Endothelial cell of coronary artery (primary cell): ENCODE measurements at places on chromosomes 3 and 15. TPM values are rescaled to one million over a fixed set of nuclear protein-coding genes. Genes with fewer than 3 reads are reported as not detected.

MESP1 gene
- total RNA-seq = 0.18 and 0.66 TPM in 2 replicates

SLC9A9 gene
- 0.56 and 1.8 TPM in 2 replicates for total RNA-seq

RBP2 gene
- total RNA-seq = not detected in 2 replicates

ILDR1 gene
- total RNA-seq = not detected in 2 replicates

TRAK1 gene
- 34.6 and 38.9 TPM in 2 replicates for total RNA-seq

FETUB gene
- not detected in 2 replicates for total RNA-seq

UROC1 gene
- not detected in 2 replicates for total RNA-seq

MTFMT gene
- total RNA-seq = 10.3 and 11.5 TPM in 2 replicates

KLF13 gene
- total RNA-seq = 22.2 and 31.1 TPM in 2 replicates

TGM5 gene
- total RNA-seq = not detected in 2 replicates

ATP2B2 gene
- not detected in 2 replicates for total RNA-seq

AP4E1 gene
- total RNA-seq = 7.5 and 9.4 TPM in 2 replicates

GREM1 gene
- 0.09 and 0.19 TPM in 2 replicates for total RNA-seq

NEK4 gene
- 14.8 and 18.7 TPM in 2 replicates for total RNA-seq

SH3GL3 gene
- under 0.01 TPM in 1 of 2 replicates, not detected in the other for total RNA-seq

SHF gene
- 1.8 TPM in 2 replicates for total RNA-seq

DLEC1 gene
- under 0.01 TPM in 1 of 2 replicates, not detected in the other for total RNA-seq

CRTAP gene
- total RNA-seq = 130 and 187 TPM in 2 replicates

RAD51 gene
- total RNA-seq = 3.7 and 7.6 TPM in 2 replicates

LAMB2 gene
- total RNA-seq = 330 and 659 TPM in 2 replicates

FBXL2 gene
- 13.7 and 17.7 TPM in 2 replicates for total RNA-seq

CLCN2 gene
- total RNA-seq = 1.6 and 2.8 TPM in 2 replicates

CLDN18 gene
- not detected in 2 replicates for total RNA-seq

P3H2 gene
- 1.4 and 5.0 TPM in 2 replicates for total RNA-seq

MLF1 gene
- 6.6 and 6.7 TPM in 2 replicates for total RNA-seq

GOLGA8G gene
- total RNA-seq = not detected in 2 replicates

LYSMD2 gene
- 7.3 and 8.7 TPM in 2 replicates for total RNA-seq

IMPG2 gene
- 0.47 and 0.54 TPM in 2 replicates for total RNA-seq

PRTG gene
- total RNA-seq = 1.3 and 1.4 TPM in 2 replicates

BHLHE40 gene
- 9.0 and 30.6 TPM in 2 replicates for total RNA-seq

TMIE gene
- total RNA-seq = 0.19 TPM in 1 of 2 replicates, not detected in the other
